Spinal cord (tissue), 10 donors: ENCODE measurements at places on chromosomes 16 and 17. TPM values are rescaled to one million over a fixed set of nuclear protein-coding genes. Genes with fewer than 3 reads are reported as not detected.
A peak's percentile ranks its signal among the peaks of the same experiment; 100 is the strongest.

DNA sequence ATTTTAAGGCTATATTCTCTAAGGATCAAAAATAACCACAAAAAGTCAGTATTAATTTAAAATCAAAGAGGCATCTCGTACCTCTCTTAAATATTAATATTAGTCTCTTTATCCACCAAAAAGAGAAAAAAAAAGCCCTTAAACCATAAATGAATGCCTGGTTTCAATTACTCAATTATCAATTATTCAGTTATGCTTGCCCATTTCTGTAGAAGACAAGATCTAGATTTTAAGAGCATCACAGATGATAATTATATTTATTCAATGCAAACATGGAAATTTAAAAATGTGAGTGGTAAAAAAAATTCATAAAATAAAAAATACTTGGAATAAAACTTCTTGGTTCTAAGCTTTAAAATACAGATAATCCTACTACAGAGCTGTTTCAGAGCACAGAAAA lies 125.7 kb upstream of the CORO6 start:
- H3K36me3 ChIP-seq = peaks cover 4% of the 10 kb centered on the region
- H3K27me3 ChIP-seq = no peaks in the 10 kb centered on the region
- H3K4me3 ChIP-seq = no peak overlapping the region
- no peak overlapping the region for H3K27ac ChIP-seq
- DNase-seq = no peak

C1QTNF8 gene
- 0.20 TPM for total RNA-seq

DNA sequence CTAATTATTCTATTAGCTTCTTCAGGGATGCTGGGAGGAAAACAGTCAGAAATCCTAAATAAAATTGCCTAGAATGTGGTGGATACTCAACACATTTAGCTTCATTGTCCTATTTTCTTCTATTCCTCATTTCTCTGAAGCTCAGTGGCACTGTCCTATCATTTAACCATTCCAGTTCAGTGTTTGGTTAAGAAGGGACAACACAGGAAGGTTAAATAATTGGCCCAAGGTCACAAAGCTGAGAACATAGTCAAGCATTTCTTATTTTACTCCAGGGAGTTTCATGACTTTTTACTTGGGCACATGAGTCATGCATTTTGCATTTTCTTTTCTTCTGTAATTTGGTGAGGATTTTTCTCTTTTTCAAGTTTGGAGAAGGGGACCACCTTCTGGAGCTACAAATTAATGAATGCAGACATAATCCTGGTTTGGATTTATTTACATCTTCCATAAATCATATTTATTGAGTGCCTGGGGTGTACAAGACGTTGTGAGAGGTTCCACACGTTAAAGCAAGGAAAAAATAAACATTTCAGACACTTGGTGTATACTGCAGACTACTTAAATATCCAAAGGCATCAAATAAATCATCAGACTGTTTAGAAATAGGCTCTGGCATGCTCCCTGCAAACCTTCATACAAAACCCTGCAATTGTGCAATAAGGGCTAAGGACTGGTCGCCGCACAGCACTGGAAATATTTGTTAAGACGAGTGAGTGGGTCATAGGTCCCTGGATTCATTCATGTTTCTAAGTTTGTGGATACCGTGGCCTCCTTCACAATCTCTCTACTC lies 263.9 kb downstream of the MAF start:
- no peak overlapping the region for H3K27ac ChIP-seq
- no peak for DNase-seq
- no peaks in the 10 kb centered on the region for H3K4me1 ChIP-seq
- H3K27me3 ChIP-seq = no peaks in the 10 kb centered on the region

KCNJ12 gene
- total RNA-seq = 3.6 TPM

HS3ST2 gene
- total RNA-seq = 1.2 TPM

GRCh38 chr17:60231234-60231633 lies 81.5 kb downstream of the CA4 start:
- peak; percentile 59 for DNase-seq
- H3K27me3 ChIP-seq = no peaks in the 10 kb centered on the region
- H3K4me3 ChIP-seq = no peak overlapping the region
- H3K27ac ChIP-seq = no peak overlapping the region

DNA sequence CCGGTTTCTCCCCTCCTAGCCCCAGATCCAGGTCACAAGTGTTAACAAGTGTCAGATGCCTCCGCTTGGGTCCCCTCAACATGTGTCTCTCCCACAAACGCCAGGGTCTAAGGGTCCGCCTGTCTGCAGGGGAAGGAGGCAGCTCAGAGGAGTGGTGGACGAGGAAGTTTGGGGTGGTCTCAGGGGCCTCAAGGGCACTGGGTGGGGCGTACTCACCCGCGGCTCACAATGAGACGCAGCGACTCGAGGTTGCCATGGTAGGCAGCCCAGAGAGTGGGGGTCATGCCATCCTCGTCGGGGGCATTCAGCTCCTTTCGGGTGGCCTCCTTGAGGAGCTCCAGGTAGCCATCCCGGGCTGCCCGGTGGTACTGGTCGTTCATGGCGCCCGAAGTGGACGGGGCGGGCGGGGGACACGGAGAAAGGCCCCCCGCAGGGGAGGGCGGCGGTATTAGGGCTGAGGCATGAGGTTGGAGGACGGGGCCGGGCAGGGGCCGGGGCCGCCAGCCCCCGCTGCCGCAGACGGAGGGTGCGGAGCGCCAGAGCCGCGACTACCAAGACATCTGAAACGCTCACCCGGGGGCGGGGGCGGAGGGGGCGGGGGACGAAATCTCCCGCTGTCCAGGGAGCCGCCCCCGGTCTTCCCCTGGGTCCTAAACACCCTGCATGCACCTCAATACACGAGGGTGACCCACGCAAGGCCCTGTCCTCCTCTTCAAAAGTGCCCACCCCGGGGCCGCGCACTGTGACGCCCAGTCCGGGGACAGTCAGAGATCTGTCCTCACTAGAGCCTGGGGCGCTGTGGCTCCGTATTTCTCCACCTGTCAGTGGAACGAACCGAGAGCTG lies at the start of gene USH1G:
Gene USH1G (minus strand): TSS at position 562 of the 844 bp plus-strand sequence. CDS start 182 bp downstream, at position 380.
- no peak for DNase-seq
- H3K4me1 ChIP-seq = peaks cover 35% of the 10 kb centered on the region
- no peaks in the 10 kb centered on the region for H3K36me3 ChIP-seq
- no peak within 1 kb of the TSS for H3K27ac ChIP-seq
- H3K27me3 ChIP-seq = peaks cover 62% of the 10 kb centered on the region

GRCh38 chr16:57865746-57866528 lies 63.6 kb upstream of the KIFC3 start:
- no peak for DNase-seq
- no peaks in the 10 kb centered on the region for H3K4me1 ChIP-seq
- no peak overlapping the region for H3K4me3 ChIP-seq
- H3K27me3 ChIP-seq = no peaks in the 10 kb centered on the region

GRCh38 chr16:71467810-71468209 lies 5.8 kb upstream of the ZNF23 start:
- DNase-seq = peak; percentile 29
- no peaks in the 10 kb centered on the region for H3K27me3 ChIP-seq

GRCh38 chr17:3887804-3888203 lies 5.0 kb downstream of the CAMKK1 start:
- peaks cover 36% of the 10 kb centered on the region for H3K36me3 ChIP-seq
- H3K4me1 ChIP-seq = peaks cover 52% of the 10 kb centered on the region
- no peak overlapping the region for H3K4me3 ChIP-seq

DNA sequence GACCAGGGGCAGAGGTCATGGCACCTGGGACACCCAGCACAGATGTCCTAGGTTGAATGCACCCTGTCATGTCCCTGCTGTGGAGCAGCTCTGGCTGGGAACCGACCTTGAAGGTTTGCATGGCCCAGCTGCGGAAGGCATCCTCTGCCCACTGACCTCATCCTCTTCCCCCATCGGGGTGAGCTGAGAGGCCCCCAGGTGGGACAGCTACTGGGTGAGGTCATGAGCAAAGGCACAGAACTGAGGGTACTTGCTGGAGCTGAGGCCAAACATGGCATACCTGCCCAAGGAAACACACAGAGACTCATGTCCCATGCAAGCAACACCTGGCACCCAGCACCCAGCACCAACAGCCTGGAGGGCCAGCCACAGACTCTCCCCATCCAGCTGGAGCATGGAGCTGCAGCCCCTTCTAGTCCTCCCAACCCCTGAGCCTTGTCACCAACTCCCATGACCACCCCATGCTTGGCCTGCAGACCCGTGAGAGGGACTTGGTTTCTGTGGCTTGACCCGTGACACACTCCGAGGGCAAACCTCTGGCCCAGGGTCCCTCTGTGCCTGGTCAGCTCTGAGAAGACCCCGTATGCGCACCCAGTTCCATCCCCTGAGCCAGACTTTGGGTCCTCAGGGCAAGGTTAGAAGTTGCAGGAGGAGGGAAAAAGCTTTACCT lies 33.1 kb downstream of the LGALS9 start:
- no peaks in the 10 kb centered on the region for H3K27me3 ChIP-seq
- DNase-seq = no peak
- no peak overlapping the region for H3K4me3 ChIP-seq
- H3K36me3 ChIP-seq = no peaks in the 10 kb centered on the region

DRC3 gene
- total RNA-seq = 19.9 TPM

DNA sequence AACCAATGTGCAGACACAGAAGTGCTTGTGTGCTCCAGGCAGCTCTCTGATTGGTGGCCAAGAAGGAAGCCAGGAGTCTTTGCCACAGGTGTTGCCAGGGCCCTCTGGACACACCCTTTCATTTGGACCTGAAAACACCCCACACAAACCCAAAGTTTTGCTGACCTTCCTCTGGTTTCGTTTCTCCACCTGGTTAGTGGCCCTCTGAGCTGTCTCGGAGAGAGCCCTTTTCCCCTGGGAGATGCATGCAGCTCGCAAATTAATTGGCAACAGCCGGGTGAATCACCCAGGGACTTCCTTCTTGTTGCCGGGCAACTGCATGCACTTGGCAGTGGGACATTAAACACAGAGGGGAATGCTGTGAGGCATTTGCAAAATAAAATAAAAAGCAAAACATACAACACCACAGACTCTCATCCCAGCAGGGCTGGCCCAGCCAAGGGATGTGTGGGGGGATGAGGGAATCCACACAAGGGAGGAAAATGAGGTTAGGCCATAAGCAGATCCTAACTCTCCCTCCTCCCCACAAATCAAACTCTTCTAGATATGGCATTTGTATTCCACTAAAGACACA lies 286.6 kb downstream of the SOX9 start:
- DNase-seq = peak; percentile 95
- peaks cover 30% of the 10 kb centered on the region for H3K4me1 ChIP-seq
- peak overlapping the region; percentile 64 for H3K27ac ChIP-seq
- no peak overlapping the region for H3K4me3 ChIP-seq
- peaks cover 5% of the 10 kb centered on the region for H3K36me3 ChIP-seq

HOXB5 gene
- total RNA-seq = 2.9 TPM

B3GNT9 gene
- total RNA-seq = 10.8 TPM

DNA sequence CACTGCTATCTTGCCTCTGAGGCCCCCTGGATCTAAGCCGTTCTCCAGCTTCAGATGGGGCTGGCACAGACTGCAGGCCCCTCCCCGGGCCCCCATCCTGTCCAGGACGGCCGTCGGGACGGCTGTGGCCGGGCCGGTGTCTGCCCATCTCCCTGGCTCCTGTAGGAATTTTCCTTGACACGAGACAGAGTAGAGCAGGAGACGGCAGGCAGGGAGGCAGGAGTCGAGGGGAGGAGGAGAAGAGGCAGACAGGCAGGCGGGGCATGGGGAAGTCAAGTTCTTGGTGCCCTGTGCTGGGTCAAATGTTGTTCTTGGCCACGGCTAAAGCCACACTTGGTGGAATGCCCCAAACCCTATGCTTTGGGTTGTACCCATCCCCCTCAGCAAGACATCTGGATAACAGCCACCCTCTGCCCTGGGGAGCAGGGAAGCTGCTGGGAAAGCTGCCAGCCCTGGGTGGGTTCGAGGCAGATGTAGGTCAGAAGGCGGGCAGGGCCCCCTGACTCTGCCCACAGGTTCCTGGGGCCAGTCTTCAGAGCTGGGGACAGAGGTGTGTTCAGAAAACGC lies 4.0 kb downstream of the C1QTNF1 start:
- no peak overlapping the region for H3K4me3 ChIP-seq
- no peak overlapping the region for H3K27ac ChIP-seq
- no peaks in the 10 kb centered on the region for H3K36me3 ChIP-seq
- peaks cover 55% of the 10 kb centered on the region for H3K27me3 ChIP-seq
- no peak for DNase-seq

GRCh38 chr17:50767030-50767429 lies 288 bp downstream of the ANKRD40CL start:
- no peak overlapping the region for H3K4me3 ChIP-seq
- no peaks in the 10 kb centered on the region for H3K27me3 ChIP-seq
- H3K4me1 ChIP-seq = no peaks in the 10 kb centered on the region
- DNase-seq = no peak
- no peaks in the 10 kb centered on the region for H3K36me3 ChIP-seq

TBC1D3B gene
- 4.0 TPM for total RNA-seq

DNA sequence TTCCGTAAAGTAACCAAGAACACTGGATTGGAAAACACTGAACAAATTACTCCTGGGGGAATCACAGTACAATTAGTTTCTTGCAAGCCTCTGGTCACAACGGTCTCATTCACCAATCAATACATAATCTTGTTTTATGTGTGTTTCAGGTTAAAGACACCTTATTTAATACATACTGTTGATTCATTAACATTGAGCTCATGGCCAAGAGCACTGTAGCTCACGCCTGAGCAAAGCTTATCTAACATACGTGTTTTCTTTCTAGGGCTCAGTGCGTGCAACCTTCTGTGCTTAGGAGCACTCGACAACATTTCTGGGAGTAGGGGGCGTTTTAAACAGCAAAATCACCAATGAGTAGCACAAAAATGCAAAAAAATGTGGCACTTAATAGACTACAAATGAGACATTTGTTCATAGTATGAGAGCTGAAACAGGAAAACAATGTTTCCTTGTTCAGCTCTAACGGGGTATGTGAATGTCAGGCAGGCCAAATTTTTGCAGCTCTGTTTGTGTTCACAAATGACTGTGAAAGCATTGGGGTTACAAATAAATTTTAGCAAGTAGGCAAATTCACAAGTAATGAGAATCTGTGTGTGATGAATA lies 206.2 kb downstream of the CNTNAP4 start:
- H3K4me1 ChIP-seq = no peaks in the 10 kb centered on the region
- no peaks in the 10 kb centered on the region for H3K36me3 ChIP-seq
- no peak for DNase-seq
- no peaks in the 10 kb centered on the region for H3K27me3 ChIP-seq
- H3K27ac ChIP-seq = peak overlapping the region; percentile 71
- H3K4me3 ChIP-seq = no peak overlapping the region

DNA sequence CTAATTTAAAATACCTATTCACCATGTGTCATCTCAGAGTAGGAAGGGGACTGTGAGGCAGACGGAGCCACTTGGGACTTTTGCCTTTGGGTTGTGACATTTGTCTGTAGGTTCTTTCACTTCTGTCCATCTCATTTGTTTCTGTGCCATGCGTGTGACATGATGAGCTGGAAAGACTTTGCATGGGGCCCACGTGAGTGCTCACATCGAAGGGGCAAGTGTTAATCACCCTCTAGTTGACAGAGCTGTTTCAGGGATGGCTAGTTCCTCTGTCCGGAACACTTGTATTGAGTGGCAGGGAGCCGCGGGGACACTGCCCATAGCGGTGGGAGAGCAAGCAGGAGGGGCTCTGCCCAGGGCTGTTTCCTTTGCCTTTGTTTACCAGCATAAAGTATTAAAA lies 112.0 kb downstream of the RPTOR start:
- no peaks in the 10 kb centered on the region for H3K36me3 ChIP-seq
- no peaks in the 10 kb centered on the region for H3K27me3 ChIP-seq
- no peak for DNase-seq
- no peak overlapping the region for H3K4me3 ChIP-seq
- peak overlapping the region; percentile 61 for H3K27ac ChIP-seq
- H3K4me1 ChIP-seq = peaks cover 7% of the 10 kb centered on the region

GRCh38 chr17:32814836-32815235 lies 62.1 kb downstream of the MYO1D start:
- no peaks in the 10 kb centered on the region for H3K4me1 ChIP-seq
- no peaks in the 10 kb centered on the region for H3K36me3 ChIP-seq
- H3K4me3 ChIP-seq = no peak overlapping the region

ADGRG1 gene
- total RNA-seq = 40.9 TPM
